Naive thymus-derived CD8-positive, alpha-beta T cell (primary cell): ENCODE measurements at places on chromosomes 12 and 14.
A peak's percentile ranks its signal among the peaks of the same experiment; 100 is the strongest.

GRCh38 chr12:89874146-89874545 lies 165.5 kb upstream of the ATP2B1 start:
- H3K4me3 ChIP-seq = no peak overlapping the region
- no peaks in the 10 kb centered on the region for H3K27me3 ChIP-seq
- no peak for DNase-seq
- peaks cover 21% of the 10 kb centered on the region for H3K4me1 ChIP-seq
- H3K27ac ChIP-seq = no peak overlapping the region
- H3K36me3 ChIP-seq = no peaks in the 10 kb centered on the region

DNA sequence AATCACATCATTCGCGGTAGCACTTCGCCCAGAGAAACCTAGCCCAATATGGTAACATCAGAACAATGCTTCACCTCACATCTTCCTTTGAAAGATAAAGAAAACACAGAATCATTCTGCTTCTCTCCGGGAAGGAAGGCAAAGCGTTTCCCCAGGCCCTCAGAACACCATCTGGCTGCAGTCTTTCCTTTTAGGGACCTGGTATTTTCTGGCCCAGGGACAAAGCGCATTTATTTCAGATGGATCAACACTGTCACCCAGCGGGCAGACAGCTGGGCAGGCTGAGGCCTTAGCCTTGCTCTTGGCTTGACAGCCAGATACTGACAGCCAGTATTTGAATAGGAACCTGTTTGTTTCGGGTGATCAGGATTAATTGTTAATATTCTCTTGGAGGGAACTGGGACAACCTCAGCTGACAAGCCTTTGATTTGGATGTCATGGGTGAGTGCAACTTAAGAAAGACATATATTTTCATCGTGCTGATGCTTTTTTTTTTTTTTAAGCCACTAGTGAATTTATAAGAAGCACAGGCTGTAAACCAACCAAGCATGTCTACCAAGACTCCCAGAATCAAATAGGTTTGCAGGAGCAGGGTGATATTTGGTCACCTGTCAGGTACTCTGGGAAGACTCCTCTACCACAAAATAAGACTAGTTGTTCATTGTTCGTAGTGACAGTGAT lies 118.9 kb downstream of the VEZT start:
- no peaks in the 10 kb centered on the region for H3K27me3 ChIP-seq
- peak overlapping the region; percentile 1 for H3K27ac ChIP-seq
- no peak for DNase-seq

DNA sequence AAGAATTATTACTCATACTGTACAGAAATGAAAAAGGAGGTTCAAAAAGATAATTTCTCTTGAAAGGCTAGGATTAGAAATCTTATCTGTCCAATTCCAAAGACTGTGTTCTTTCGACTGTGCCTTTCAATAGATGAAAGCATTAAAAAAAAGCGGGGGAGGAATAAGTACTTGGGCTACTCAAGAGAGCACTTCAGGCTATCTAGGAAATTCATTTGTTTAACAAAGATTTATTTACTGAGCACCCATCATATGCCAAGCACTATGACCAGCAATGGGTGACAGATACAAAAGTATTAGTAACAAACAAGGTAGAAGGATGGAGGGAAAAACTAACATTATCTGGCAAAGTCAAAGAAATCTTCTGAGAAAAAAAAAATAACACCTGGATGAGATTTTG lies 37.4 kb downstream of the SENP1 start:
- no peak for DNase-seq
- H3K36me3 ChIP-seq = peaks cover 11% of the 10 kb centered on the region
- H3K27me3 ChIP-seq = no peaks in the 10 kb centered on the region
- H3K4me1 ChIP-seq = no peaks in the 10 kb centered on the region
- H3K27ac ChIP-seq = no peak overlapping the region

DNA sequence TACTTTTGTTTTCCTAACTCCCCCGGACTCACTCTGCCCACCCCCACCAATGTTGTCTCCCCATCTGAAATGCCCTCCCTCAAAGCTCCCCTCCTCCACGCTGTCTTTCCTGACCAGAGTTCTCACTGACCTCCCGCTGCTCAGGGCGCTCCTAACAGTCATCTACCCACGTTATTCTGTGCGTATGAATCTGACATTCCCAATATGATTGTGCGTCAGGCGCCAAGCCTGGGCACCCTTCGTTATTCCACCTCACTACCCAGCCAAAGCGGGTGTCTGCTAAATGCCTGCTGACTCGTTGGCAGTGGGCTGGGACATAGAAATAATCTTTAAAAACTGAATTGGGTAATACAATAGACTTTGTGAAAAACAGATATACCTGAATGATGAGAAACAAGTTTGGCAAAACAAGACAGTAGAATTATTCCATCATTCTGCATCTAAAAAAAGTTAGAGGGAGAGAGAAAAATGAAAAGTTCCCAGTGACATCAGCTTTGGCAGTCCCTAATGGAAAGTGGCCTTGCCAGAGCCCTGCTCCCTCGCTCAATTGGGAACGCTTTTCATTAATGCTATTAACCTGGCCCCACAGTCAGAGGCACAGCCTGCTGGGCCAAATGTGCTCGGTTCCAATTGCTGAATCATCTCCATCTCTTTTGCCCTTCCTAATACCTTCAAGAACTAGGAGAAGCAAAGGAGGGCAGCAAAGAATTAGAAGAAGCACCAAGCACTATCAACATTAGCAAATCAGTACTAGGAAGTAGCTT lies 74.0 kb upstream of the PLXNC1 start:
- no peak overlapping the region for H3K27ac ChIP-seq
- H3K27me3 ChIP-seq = peaks cover 3% of the 10 kb centered on the region
- H3K4me3 ChIP-seq = no peak overlapping the region
- H3K4me1 ChIP-seq = peaks cover 14% of the 10 kb centered on the region
- H3K36me3 ChIP-seq = no peaks in the 10 kb centered on the region

DNA sequence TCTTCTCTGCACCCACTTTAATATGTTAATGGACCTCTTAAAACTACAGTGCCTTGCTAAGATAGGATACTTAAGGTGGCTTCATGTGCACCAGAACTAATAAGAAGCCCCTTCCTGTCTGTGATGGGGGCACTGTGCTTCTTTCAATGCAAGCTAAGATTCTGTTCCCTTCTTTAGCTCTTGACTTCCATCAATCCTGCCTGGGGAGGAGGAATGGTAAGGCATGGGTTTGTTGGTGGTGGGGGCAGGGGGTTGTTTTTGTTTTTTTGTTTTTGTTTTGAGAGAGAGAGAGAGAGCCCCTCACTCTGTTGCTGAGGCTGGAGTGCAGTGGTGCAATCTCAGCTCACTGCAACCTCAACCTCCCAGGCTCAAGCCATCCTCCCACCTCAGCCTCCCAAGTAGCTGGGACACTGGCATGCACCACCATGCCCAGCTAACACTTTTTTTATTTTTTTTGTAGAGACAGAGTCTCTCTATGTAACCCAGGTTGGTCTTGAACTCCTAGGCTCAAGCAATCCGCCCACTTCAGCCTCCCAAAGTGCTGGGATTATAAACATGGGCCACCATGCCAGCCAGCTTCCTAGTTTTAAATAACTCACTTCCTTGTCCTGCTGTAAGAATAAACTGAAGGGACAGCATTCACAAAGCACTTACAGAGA lies 4.5 kb upstream of the KRT3 start:
- no peak overlapping the region for H3K27ac ChIP-seq
- peaks cover 9% of the 10 kb centered on the region for H3K4me1 ChIP-seq
- H3K36me3 ChIP-seq = no peaks in the 10 kb centered on the region

DNA sequence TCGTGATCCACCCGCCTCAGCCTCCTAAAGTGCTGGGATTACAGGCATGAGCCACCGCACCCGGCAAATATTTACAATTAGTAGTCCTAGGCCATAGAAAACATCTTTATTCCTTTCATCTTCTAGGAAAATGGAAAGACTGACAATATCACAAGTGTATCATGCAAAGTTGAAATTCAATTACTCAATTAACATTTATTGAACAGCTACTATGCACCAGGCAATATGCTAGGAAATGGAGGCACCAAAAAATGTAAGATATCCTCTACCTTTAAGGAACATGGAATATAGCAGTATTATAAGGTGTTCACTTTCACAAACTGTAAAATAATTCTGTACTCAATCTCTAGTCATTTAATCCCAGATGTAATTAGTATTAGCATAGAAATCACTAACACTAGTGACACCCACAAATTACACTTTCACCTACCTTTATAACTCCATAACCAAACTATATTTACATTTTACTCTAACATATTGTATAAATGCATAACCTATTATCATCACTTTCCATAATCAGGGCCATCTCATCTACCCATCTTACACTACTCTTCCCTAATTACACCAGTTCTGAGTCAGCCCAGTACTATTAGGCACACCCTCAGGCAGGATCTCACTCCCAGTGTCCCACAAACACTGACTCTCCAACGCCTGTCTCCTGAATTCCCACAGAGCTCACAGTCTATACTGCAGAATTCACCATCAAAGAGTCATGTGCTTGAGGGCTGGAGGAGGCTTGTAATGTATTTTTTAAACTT lies 10.4 kb downstream of the CORO1C start:
- no peak overlapping the region for H3K27ac ChIP-seq
- no peaks in the 10 kb centered on the region for H3K27me3 ChIP-seq
- DNase-seq = no peak
- H3K36me3 ChIP-seq = no peaks in the 10 kb centered on the region
- H3K4me3 ChIP-seq = no peak overlapping the region

DNA sequence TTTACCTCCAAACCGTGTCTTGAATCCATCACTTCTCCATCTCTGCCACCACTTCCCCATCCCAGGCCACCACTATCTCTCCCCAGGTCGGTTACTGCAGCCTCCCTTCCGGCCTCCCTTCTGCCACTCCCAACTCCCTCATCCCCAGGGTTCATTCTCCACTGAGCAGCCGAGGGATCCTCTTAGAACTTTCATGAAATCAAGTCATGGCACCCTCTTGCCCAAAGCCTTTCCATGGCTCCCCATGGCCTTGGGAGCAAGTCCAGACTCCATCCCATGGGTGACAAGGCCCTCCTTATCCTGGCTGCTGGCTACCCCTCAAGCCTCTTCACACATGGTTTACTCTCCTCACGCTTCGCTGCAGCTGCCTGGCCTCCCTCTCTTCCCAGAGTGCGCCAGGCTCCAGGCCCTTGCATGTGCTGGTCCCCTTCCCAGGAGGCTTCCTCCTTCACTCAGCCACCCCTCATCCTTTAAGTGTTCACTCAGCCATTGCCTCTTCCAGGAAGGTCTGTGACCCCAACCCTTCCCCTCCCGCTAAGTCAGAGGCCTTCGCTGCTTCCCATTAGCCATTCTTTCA lies 17.9 kb upstream of the SH2B3 start:
- no peak for DNase-seq
- no peak overlapping the region for H3K4me3 ChIP-seq
- H3K27me3 ChIP-seq = peaks cover 2% of the 10 kb centered on the region
- H3K36me3 ChIP-seq = no peaks in the 10 kb centered on the region
- no peaks in the 10 kb centered on the region for H3K4me1 ChIP-seq

DNA sequence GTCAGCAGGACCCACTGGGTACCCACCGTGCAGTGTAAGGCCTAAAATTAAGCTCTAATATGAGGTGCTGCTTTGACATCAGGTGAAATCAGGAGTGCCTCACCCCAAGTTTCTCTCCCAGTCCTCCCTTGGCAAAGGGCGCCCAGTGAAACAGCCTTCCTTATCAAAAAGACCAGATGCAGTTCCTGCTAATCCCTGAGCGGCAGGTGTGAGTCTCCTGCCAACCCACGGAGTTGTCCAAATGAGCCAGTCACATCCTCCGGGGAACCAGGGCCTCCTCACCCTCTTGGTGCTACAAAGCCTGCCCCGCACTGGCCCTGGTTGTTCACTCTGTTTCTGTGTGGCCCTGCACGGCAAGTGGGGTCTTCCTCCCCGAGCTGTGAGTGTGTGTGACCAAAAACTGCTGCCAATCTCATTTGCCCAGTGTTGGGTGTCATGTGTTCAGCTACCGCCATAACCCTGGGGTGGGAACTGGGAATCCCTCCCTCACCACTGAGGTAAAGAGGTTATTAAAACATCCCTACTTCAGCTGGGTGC lies 20.2 kb upstream of the P2RX4 start:
- DNase-seq = no peak
- no peak overlapping the region for H3K27ac ChIP-seq
- peaks cover 10% of the 10 kb centered on the region for H3K4me1 ChIP-seq
- H3K4me3 ChIP-seq = no peak overlapping the region
- H3K36me3 ChIP-seq = no peaks in the 10 kb centered on the region

- no peak for DNase-seq
- H3K4me1 ChIP-seq = no peaks in the 10 kb centered on the region
- H3K27me3 ChIP-seq = peaks cover 1% of the 10 kb centered on the region
- H3K27ac ChIP-seq = no peak overlapping the region
- H3K4me3 ChIP-seq = no peak overlapping the region
- H3K36me3 ChIP-seq = no peaks in the 10 kb centered on the region
Measured at GRCh38 chr14:78358591-78358990, 188.4 kb downstream of the NRXN3 start.

- no peak overlapping the region for H3K27ac ChIP-seq
- H3K4me1 ChIP-seq = no peaks in the 10 kb centered on the region
- H3K36me3 ChIP-seq = no peaks in the 10 kb centered on the region
- no peaks in the 10 kb centered on the region for H3K27me3 ChIP-seq
- no peak overlapping the region for H3K4me3 ChIP-seq
Measured at GRCh38 chr12:104858611-104859543, 99.2 kb downstream of the SLC41A2 start.

GRCh38 chr14:29865299-29865698 lies 62.3 kb downstream of the PRKD1 start:
- DNase-seq = no peak
- no peak overlapping the region for H3K4me3 ChIP-seq
- no peaks in the 10 kb centered on the region for H3K36me3 ChIP-seq
- H3K4me1 ChIP-seq = no peaks in the 10 kb centered on the region

- no peaks in the 10 kb centered on the region for H3K4me1 ChIP-seq
- no peaks in the 10 kb centered on the region for H3K36me3 ChIP-seq
- H3K27ac ChIP-seq = no peak overlapping the region
- H3K27me3 ChIP-seq = no peaks in the 10 kb centered on the region
- H3K4me3 ChIP-seq = no peak overlapping the region
Measured at GRCh38 chr12:18496156-18496555, 234.8 kb downstream of the PIK3C2G start.

DNA sequence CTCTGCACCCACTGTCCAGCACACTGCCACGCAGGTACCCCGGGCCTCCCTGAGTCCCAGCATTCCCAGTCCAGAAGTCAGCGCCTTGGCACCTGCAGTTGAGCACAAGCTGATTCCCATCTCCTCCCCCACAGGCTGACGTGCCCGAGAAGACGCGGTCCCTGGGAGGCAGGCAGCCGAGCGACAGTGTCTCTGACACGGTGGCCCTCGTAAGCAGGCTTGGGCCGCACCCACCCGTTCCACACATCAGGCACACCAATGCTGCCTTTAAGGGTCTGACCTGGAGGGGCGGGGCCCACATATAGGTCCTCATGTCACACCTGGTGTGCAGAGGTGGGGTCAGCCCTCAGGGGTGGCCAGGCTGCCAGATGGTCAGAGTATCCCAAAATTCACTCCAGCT lies 18.4 kb upstream of the TEX22 start:
- no peaks in the 10 kb centered on the region for H3K36me3 ChIP-seq
- no peak overlapping the region for H3K4me3 ChIP-seq
- no peak for DNase-seq
- H3K27ac ChIP-seq = no peak overlapping the region
- no peaks in the 10 kb centered on the region for H3K27me3 ChIP-seq

DNA sequence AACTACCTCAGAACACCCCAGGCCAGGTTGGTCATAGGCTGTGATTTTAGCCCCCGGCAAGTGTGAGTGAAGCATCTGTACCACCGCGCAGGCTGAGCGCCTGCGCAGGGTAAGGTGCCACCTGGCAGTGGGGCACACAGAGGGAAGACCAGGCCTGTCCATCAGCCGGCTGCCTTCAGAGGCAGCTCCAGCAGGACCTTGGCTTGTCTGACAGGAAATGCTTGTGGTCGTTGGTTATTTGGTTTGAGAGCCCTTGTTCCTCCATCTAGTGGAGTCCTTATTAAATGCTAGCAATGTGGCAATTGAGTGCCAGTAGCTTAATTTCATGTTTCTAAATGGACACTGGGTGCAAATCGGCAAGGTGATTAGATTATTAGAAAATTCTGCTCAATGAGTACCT lies 27.5 kb downstream of the SLC25A29 start:
- peak overlapping the region; percentile 22 for H3K27ac ChIP-seq
- no peaks in the 10 kb centered on the region for H3K36me3 ChIP-seq
- H3K4me1 ChIP-seq = peaks cover 51% of the 10 kb centered on the region
- no peak for DNase-seq
